ENCODE measurements at places on chromosomes 2 and 18.

GRCh38 chr2:216842636-216843035 is 17.2 kb downstream of the TNP1 start:
- DNase-seq: no peak

DNA sequence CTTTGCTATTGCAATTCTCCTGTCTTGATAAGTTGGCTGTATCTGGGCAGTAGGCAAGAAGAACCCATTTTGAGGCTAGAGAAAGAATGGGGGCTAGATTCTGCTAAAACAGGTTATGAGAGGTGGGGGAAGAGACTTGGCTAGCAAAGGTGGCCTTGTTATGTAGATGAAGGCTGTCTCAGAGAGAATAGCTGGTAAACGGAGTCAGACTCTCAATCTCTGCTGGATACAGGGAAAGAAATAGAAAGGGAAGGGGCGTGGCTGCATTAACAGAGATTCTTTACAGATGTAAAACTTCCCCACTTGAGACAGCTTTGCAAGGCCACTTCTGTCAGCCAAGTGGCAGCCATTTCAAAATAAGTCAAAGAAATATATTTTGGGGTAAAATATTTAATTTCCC is 38.1 kb upstream of the ARHGAP25 start:
- DNase-seq: no peak

DNA sequence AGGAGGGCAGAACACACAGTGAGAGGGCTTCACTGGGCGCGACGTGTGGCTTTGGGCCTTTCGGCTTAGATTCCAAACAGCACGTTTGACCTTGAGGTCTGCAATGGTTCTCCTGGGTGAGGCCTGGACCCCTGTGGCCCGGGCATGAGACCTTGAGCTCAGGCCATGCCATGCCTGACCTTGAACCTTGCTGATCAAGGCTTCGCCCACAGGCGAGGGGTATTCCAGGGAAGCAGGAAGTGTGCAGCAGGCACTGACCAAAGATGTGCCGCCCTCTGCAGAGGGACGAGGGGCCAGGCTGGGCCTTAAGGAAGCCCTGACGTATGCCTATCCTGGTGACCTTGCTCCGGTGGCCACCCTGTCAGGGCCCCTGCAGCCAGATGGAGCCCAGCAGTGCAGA is 178.3 kb upstream of the HDAC4 start:
- DNase-seq: no peak

GRCh38 chr18:42392416-42392815 is 437.4 kb downstream of the PIK3C3 start:
- DNase-seq: no peak

DNA sequence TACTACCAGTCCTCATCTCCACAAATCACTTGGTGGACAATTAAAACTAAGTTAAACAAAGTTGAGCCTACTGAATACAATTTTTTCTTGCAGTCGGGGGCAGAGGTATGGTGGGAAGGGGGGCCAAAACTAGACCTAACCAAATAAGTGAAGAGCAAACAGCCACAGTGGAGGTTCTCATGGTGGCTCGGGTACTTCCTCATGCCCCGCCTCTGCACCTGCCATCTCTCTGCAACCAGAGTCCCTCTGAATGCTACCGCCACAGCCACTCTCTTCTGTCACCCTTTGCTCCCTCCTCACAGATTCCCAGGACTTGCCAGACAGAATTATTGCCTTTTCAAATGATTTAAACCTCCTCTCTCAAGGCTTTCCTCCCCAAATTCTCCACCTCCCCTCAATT is 204.2 kb downstream of the TMEM247 start:
- no peak for DNase-seq

GRCh38 chr2:74514368-74515270 is at the start of gene TLX2:
Gene TLX2, plus strand, starts transcription at chr2:74514450. Its CDS starts 357 bp downstream, at chr2:74514807.
- DNase-seq: no peak

GRCh38 chr2:222261504-222261903 is 37.3 kb downstream of the PAX3 start:
- DNase-seq: no peak

GRCh38 chr2:64928813-64929212 is 60.4 kb upstream of the SLC1A4 start:
- no peak for DNase-seq

GRCh38 chr18:79283929-79284328 is 111.8 kb upstream of the NFATC1 start:
- no peak for DNase-seq

- DNase-seq: no peak
Measured at GRCh38 chr18:8800445-8800844, 95.1 kb downstream of the MTCL1 start.

GRCh38 chr2:188042412-188042811 is 249.3 kb upstream of the GULP1 start:
- DNase-seq: no peak

GRCh38 chr2:66305718-66306117 is 129.2 kb upstream of the MEIS1 start:
- no peak for DNase-seq

DNA sequence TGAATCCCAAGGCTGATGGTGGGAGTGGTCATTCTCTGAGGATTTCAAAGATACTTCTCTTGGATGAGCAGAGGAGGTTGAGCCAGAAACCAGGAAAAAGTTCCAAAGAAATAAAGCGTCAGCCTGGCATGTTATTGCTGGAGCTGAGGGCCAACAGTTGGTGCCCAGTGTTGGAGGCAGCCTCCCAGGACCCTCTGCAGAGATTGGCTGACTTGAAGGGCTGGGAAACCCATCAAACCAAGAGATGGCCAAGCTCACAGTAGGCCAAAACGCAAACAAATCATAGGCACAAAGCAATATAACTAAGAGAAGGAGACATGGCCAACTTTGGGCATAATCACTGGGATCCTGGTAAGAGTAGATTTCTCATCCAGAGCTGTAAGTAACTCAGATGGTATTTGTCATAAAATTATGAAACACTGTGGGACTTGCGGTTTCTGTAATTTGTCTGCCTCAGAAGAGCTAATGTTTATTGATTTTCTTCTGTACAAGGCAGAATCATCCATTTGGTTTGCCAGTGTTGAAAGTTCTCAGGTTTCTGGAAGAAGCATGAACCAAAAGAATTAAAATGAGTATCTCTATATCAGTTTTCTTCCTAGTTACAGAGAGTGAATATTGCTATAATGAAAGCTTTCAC is 108.3 kb downstream of the ATL2 start:
- no peak for DNase-seq

DNA sequence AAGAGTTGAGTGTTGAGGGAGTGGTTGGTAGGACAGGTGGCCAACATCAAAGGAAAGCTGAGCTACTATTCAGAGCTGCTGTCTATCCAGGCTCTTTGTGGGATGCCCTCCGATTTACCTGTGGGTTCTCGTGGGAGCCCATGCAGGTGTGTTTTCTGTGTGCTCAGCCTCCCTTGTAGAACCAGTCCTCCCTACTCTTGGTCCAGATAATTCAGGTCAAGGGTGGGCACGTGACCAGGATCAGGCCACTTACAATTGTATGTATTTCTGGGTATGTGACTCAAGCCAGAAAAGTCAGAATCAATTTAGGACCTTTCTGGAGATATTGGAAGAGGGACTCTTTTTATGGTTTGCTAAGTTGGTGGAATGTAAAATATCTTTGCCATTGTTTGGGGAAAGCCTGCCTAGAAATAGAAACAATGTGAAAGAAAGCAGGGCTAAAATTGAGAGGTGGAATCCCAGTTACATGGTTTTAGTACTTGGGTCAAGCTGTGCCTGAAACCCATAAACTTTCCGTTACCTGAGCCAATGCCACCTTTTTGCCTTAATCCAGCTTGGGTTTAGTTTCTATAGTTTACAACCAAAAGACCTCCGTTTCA is 93.2 kb downstream of the PDCL3 start:
- DNase-seq: no peak

DNA sequence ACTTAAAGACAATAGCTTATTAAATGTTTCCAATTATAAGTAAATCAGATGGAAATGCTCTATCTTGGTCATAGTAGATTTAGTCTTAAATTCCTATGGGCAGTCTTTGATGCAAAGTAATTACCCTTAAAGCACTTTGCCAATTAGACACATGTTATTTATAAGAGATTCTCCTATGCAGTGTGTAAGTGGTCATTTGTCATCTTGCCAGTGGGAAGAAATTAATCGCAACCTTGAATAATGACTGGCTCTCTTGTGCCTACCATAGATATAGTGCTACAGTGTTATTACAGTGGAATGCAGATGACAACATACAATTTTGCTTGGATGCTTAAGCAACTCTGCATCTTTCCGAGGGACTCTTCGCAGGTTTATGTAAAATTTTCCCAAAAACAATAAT is 311.0 kb upstream of the THUMPD2 start:
- DNase-seq: no peak

DNA sequence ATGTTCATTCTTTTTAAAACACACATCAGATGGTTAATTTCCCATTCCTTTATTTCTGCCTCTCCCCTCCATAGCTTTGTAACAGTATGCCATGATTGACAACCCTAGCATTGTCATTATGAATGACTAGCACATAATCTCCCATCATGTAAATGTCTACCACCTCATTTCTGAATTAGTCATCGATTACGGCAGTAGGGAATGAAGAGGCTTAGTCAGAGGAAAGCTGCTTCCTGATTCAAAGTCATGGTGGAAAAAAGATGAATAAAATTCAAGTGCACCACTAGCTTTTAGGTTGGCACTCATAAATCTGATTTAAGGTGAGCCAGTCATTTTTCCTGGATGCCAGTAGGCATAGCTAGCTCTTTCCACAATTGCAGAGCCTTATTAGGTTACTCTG is 19.1 kb upstream of the ACMSD start:
- no peak for DNase-seq

DNA sequence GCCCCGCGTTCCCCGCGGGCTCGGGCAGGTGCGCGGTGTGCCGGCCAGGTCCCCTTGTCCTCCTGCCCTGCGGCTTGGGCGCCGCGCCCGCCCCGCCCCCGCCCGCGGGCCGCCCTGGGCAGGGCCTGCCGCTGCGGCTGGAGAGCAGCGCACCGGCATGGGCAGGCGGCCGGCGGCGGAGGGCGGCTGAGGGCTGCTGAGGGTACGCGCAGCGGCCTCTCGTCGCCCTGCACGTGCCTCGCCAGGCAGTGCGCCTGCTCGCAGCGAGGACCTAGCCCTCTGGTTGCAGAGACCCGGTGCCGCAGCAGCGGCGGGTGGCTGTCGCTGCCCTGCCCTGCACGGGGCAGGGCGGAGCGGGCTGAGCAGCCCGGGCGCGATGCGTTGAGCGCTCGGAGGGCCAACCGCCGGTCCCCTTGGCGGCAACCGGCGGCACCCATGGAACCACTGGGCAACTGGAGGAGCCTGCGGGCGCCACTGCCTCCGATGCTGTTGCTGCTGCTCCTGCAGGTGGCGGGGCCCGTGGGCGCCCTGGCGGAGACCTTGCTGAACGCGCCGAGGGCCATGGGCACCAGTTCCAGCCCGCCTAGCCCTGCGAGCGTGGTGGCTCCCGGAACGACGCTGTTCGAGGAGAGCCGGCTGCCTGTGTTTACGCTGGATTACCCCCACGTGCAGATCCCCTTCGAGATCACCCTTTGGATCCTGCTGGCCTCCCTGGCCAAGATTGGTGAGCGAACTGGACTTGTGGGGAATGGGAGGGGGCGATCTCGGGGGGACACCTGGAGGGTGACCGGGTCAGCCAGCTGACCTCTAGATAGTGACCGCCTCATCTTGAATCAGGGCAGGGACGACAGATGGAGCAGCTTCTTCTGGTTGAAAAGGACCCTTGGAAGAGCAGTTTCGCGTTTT is at the start of gene SLC9A2:
Gene SLC9A2 (plus strand): TSS at position 140 of the 906 bp plus-strand sequence. CDS start 296 bp downstream, at position 436.
- DNase-seq: no peak

DNA sequence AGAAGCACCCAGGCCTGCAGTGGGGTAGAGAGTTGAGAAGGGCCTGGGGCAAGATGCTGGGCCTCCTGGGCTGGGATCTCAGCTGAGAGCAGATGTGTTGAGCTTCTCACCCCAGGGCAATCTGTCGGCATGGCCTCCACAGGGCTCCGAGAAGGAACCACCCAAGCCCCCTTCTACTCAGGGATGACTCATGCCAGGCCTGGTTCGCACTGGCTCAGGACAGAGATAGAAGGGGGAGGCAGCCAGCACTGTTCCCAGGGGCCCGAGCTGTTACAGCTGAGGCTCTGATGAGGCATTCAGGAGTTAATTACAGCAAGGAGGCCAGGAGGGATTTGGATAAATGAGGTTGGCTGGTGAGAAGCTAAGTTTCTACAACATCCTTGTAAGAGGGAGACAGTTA is 62.5 kb downstream of the CENPO start:
- no peak for DNase-seq

DNA sequence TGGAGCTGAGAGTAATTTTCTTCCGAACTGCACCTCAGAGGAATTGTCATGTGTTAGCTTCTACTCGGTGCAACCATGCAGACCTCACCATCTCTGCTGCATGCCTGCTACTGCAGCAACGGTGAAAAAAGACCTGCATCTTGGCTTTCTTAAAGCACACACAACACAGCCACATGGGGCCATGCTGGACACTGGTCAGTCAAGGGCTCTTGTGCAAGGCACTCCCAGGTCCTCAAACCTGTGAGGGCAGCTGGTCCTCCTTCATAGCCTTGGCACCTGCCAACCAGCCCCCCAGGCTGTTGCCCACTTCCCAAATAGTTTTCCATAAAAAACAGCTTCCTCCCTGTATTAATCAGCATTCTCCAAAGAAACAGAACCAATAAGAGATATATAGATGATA is 113.5 kb upstream of the TEX51 start:
- DNase-seq: no peak

DNA sequence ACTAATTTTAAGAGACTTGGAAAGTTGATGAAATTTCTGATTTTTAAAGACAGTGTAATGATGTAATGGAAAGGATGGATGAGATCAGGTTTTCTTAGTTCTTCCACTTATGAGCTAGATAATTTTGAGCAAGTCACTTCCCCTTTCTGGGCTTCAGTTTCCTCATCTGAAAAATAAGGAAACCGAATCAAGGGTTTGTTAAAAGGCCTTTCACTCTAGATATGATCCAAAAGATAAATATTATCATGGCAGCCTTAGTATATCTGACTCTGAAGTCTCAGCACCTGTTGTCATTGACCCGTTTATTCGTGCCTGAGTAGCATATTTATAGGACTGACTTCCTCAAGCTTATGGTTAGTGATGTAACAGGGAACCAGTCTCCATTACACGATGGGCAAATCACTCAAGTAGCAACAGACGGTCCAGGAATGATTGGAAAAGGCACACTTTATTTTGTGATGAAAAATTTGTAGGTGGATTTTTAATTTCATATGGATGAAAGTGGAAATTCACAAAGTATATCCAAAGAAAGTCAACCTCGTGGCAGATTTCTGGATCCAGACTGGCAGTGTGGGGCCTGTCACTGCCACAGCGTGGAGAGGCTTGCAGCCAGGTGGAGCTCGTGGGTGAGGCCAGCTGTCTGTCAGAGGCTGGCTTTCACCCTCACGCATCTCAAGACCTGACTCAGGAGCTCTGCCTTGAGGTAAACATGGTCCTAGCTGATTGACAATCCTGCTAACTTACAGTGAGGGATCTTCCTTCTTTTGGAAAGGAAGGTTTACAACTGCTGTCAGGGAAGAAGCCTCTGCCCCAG is 137.9 kb upstream of the CXCR4 start:
- DNase-seq: no peak

DNA sequence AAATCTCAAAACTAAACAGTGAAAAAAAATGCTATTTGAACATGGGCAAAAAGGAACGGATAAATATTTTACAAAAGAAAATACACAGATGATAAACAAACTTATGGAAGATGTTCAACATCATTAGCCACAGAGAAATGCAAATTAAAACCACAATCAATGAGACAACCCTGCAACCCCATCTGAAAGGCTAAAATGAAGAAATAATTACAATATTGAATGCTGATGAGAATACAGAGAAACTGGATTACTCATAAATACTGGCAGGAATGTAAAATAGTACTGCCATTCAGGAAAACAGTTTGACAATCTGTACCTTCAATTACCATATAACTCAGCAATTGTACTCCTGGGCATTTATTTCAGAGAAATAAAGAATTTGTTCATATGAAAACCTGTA is 193.1 kb upstream of the UBE2E3 start:
- DNase-seq: no peak
